ENCODE measurements at places on chromosomes 13 and 19. TPM values are rescaled to one million over a fixed set of nuclear protein-coding genes. Genes with fewer than 3 reads are reported as not detected.

Gene GJB6
- polyA plus RNA-seq, result not detected

Gene FCAR
- not detected for polyA plus RNA-seq

Gene PEG3
- polyA plus RNA-seq, result 0.06 TPM

DNA sequence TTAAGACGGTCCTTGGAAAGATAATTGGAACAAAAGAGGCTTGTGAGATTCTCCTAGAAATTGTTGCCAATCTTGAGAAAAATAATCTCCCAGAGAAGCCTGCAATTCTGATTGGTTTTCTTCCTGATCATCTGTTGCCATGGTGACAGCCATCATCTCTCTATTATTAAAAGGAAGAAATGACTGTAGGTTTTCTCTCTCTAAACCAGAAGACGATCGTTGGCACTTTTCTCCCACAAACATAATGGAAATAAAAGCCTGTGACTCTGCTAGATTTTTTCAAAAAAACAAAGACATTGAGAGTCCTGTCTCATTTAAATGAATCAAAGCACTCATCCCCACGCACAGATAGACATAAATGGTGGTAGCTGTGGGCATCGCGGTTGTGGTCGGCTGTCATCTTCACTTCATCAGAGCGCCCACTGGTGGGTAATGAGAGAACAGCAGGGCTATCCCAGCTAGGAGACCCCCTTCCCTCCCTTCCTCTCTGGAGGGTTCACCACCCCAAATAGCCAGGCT lies 21.7 kb upstream of the CALM3 start:
- H3K36me3 ChIP-seq, result no peaks in the 10 kb centered on the region
- H3K4me3 ChIP-seq, result no peak overlapping the region
- DNase-seq, result no peak
- no peak overlapping the region for H3K27ac ChIP-seq
- H3K27me3 ChIP-seq, result peaks cover 3% of the 10 kb centered on the region

DNA sequence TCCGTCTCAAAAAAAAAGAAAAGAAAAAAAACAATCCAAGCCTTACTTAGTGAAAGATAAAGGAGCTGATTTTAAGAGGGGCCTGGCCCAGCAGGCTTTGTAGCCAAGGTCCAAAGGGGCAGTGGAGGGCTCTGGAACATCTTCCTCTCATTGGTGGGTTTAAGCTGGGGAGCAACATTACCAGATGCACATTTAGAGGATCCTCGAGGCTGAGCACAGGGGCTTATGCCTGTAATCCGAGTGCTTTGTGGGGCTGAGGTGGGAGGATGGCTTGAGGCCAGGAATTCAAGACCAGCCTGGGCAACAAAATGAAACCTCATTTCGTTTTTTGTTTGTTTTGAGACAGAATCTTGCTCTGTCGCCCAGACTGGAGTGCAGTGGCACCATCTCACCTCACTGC lies 8.0 kb upstream of the TMEM160 start:
- no peak overlapping the region for H3K27ac ChIP-seq
- no peaks in the 10 kb centered on the region for H3K27me3 ChIP-seq
- DNase-seq, result no peak
- no peak overlapping the region for H3K4me3 ChIP-seq
- H3K36me3 ChIP-seq, result no peaks in the 10 kb centered on the region

- H3K4me3 ChIP-seq, result no peak overlapping the region
- DNase-seq, result peak; percentile 56
- H3K4me1 ChIP-seq, result no peaks in the 10 kb centered on the region
- no peak overlapping the region for H3K27ac ChIP-seq
Measured at GRCh38 chr13:72255908-72256307, 388.9 kb upstream of the DACH1 start.

- H3K4me1 ChIP-seq, result no peaks in the 10 kb centered on the region
- H3K4me3 ChIP-seq, result no peak overlapping the region
- DNase-seq, result peak; percentile 22
- no peak overlapping the region for H3K27ac ChIP-seq
- H3K27me3 ChIP-seq, result no peaks in the 10 kb centered on the region
Measured at GRCh38 chr13:69857183-69857821, 250.3 kb upstream of the ATXN8OS start.

GRCh38 chr13:93848247-93848646 lies 621.6 kb downstream of the GPC6 start:
- no peaks in the 10 kb centered on the region for H3K27me3 ChIP-seq
- H3K36me3 ChIP-seq, result no peaks in the 10 kb centered on the region
- DNase-seq, result no peak
- H3K4me1 ChIP-seq, result no peaks in the 10 kb centered on the region

GRCh38 chr19:41175801-41176777 lies 16.9 kb upstream of the CYP2S1 start:
- no peaks in the 10 kb centered on the region for H3K27me3 ChIP-seq
- no peak overlapping the region for H3K27ac ChIP-seq
- no peaks in the 10 kb centered on the region for H3K36me3 ChIP-seq
- peak; percentile 59 for DNase-seq
- no peak overlapping the region for H3K4me3 ChIP-seq

- H3K4me3 ChIP-seq, result no peak overlapping the region
- peak overlapping the region; percentile 53 for H3K27ac ChIP-seq
- no peak for DNase-seq
- no peaks in the 10 kb centered on the region for H3K27me3 ChIP-seq
- H3K36me3 ChIP-seq, result no peaks in the 10 kb centered on the region
- H3K4me1 ChIP-seq, result peaks cover 34% of the 10 kb centered on the region
Measured at GRCh38 chr13:110244071-110244830, 62.7 kb downstream of the COL4A1 start.
